ENCODE measurements at places on chromosomes 6 and 20. TPM values are rescaled to one million over a fixed set of nuclear protein-coding genes. Genes with fewer than 3 reads are reported as not detected.

RSPH9 gene
- 0.49 TPM for total RNA-seq

RAB32 gene
- 21.4 TPM for total RNA-seq

EEF1E1 gene
- total RNA-seq, result 24.4 TPM

- DNase-seq, result no peak
- no peak overlapping the region for H3K27ac ChIP-seq
- peaks cover 15% of the 10 kb centered on the region for H3K4me1 ChIP-seq
- H3K36me3 ChIP-seq, result peaks cover 2% of the 10 kb centered on the region
- H3K27me3 ChIP-seq, result no peaks in the 10 kb centered on the region
These were observed 2.2 kb downstream of the IBTK start for GRCh38 chr6:82245376-82245775.

GRCh38 chr6:123794799-123795198, 8.9 kb upstream of the NKAIN2 start:
- H3K4me3 ChIP-seq, result no peak overlapping the region
- no peak overlapping the region for H3K27ac ChIP-seq
- DNase-seq, result no peak
- H3K36me3 ChIP-seq, result no peaks in the 10 kb centered on the region
- H3K27me3 ChIP-seq, result no peaks in the 10 kb centered on the region
- no peaks in the 10 kb centered on the region for H3K4me1 ChIP-seq

DNA sequence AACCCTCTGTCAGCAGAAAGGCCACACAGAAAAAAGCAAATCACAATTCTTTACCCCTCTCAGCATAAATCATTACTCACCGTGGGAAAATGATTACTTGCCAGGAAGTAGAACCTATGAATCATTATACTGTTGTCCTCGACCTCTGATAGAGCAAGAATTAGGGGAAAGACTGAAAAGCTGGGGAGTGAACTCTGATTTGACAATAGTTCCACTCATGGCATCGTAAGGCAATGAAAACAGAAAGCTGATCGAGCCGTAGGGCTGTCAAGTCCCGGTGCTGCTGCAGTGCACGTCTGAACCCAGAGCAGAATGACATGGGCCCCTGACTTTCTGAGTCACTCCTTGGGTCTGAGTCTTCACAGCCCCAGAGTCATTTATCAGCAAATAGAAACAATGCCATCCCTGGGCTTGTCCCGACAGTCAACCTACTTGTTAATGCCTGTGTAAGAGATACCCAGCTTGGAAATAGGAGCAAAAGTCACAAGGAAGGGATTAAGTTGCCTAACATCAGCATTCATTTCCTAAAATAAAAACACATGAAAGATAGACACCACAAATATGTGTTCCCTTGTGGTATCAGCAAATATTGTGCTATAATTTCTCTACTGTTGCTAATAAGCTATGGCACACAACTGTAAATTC, 224.8 kb upstream of the MARCKS start:
- peaks cover 20% of the 10 kb centered on the region for H3K4me1 ChIP-seq
- DNase-seq, result peak; percentile 61
- peak overlapping the region; percentile 72 for H3K27ac ChIP-seq
- no peaks in the 10 kb centered on the region for H3K36me3 ChIP-seq
- no peaks in the 10 kb centered on the region for H3K27me3 ChIP-seq

DNA sequence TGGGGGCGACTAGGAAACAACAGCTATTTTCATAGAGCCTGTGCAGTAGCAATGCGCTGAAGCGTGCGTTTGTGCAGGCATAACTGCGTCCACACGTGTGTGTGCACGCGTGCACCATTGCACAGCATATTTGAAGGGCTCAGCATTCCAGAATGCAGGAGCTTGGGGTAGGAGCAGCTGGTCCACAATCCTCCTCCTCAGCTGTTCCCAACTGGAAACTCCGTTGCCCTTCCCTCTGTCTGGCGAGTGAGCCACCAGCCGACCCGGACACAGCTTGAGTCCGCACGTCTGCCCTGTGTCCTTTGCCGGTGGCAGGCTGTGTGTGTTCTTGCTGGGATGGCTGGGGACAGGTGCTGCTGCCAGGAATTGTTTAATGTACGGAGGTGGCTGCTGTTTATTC, 110.2 kb downstream of the SASH1 start:
- peaks cover 2% of the 10 kb centered on the region for H3K27me3 ChIP-seq
- DNase-seq, result peak; percentile 71
- H3K36me3 ChIP-seq, result peaks cover 15% of the 10 kb centered on the region
- H3K4me1 ChIP-seq, result peaks cover 44% of the 10 kb centered on the region
- no peak overlapping the region for H3K27ac ChIP-seq

DNA sequence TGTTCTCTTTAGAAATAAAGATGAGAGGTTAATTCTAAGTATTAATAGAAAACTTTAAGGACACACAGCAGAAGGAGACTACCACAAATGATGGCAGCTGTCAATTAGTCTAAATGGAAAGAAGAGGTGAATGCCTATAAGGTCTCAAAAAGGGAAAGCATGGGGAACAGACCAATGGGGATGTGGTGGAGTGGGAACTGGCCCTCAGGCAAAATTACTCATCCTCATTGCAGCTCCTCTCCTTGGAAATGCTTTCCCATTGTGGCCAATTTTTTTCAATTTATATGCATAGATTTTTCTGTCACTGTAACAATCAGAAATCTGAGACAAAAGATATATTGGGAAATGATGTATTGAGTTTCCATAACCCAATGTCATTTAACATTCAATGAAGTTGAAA, 222.9 kb upstream of the DEFB112 start:
- no peak for DNase-seq
- H3K4me1 ChIP-seq, result no peaks in the 10 kb centered on the region
- no peak overlapping the region for H3K4me3 ChIP-seq
- H3K36me3 ChIP-seq, result no peaks in the 10 kb centered on the region

DNA sequence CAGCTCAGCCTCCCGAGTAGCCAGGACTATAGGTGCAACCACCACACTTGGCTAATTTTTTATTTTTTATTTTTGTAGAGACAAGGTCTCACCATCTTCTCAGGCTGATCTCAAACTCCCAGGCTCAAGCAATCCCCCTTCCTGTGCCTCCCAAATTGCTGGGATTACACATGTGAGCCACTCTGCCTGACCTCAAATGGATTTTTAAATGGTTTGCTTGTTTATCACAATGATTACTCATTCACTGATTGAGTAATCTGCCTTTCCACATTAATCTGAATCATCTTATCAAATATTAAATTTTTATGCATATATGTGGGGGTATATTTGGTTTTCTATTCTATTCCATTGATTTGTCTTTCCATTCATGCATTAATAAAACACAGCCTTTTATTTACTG, 9.4 kb upstream of the KHDC1L start:
- H3K36me3 ChIP-seq, result no peaks in the 10 kb centered on the region
- no peaks in the 10 kb centered on the region for H3K27me3 ChIP-seq
- H3K4me1 ChIP-seq, result no peaks in the 10 kb centered on the region
- no peak overlapping the region for H3K4me3 ChIP-seq
- DNase-seq, result no peak
- H3K27ac ChIP-seq, result no peak overlapping the region

GRCh38 chr6:132471787-132472186, 41.1 kb downstream of the STX7 start:
- H3K27ac ChIP-seq, result no peak overlapping the region
- no peak for DNase-seq
- H3K4me3 ChIP-seq, result no peak overlapping the region
- H3K4me1 ChIP-seq, result no peaks in the 10 kb centered on the region

GRCh38 chr6:44094403-44095242, 32.6 kb downstream of the MRPL14 start:
- H3K27me3 ChIP-seq, result no peaks in the 10 kb centered on the region
- no peak for DNase-seq
- H3K4me1 ChIP-seq, result no peaks in the 10 kb centered on the region
- H3K27ac ChIP-seq, result no peak overlapping the region
- no peak overlapping the region for H3K4me3 ChIP-seq

DNA sequence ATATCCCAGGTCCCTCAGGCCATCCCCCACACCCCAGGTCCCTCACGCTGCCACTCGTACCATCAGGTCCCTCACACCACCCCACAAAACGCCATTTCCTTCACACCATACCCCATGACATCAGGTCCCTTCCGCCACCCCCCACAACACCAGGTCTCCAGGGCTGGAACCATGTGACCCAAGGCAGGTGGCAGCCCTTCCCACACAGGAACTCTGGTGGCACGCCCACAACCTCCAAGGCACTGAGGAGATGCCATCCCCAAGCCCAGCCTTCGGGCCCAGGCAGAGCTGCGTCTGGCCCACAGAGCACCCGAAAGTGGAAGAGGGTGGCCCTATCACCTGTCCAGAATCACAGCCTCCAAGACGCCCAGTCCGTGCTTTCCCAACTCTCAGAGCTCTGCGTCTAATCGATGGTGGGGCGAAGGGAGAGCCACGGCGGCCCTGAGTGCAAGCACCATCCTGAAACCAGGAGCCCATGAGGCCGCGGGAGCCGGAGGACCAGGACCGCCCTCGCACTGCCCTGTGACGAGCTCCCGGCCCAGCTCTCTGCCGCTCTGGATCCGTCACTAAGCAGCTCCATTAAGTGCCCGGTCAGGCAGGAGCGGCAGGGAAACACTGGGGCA, 12.7 kb downstream of the TAF4 start:
- peaks cover 4% of the 10 kb centered on the region for H3K36me3 ChIP-seq
- no peak overlapping the region for H3K27ac ChIP-seq
- H3K4me1 ChIP-seq, result peaks cover 7% of the 10 kb centered on the region

DNA sequence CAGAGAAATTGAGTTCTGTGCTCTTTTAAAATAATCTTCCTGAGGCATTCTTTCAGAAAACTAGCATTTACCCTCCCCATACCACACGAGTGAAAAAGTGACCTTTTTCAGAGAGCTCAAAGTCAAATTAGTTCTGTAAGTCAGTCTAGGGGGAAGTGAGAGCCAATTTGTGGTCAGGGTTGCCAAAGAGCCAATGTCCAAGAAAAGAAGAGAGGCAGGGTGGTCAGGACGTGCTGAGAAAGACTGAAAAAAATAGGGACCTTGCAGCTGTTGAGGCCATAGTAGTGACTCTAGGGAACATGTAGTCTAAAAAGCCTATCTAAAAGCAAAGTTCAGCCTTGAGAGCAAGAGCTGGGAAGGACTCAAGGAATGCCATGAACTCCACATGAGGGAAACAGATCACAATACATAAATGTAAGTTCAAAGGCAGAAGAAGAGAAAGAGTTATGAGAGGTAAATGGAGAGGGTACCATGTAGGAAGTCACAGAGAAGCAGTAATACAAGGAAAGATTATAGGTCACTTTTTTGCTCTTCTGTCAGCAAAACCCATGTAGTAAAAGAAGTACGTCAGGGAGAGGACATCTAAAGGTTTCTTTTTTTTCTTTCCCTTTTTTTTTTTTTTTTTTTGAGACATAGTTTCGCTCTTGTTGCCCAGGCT, 565.1 kb upstream of the FLRT3 start:
- no peak overlapping the region for H3K4me3 ChIP-seq
- no peaks in the 10 kb centered on the region for H3K27me3 ChIP-seq
- no peaks in the 10 kb centered on the region for H3K4me1 ChIP-seq

Data from muscle of leg (tissue), 16 donors.